ENCODE measurements at places on chromosomes 2 and 18. TPM values are rescaled to one million over a fixed set of nuclear protein-coding genes. Genes with fewer than 3 reads are reported as not detected.

GRCh38 chr18:55300936-55301531, 287.0 kb downstream of the TCF4 start:
- no peak for DNase-seq

DNA sequence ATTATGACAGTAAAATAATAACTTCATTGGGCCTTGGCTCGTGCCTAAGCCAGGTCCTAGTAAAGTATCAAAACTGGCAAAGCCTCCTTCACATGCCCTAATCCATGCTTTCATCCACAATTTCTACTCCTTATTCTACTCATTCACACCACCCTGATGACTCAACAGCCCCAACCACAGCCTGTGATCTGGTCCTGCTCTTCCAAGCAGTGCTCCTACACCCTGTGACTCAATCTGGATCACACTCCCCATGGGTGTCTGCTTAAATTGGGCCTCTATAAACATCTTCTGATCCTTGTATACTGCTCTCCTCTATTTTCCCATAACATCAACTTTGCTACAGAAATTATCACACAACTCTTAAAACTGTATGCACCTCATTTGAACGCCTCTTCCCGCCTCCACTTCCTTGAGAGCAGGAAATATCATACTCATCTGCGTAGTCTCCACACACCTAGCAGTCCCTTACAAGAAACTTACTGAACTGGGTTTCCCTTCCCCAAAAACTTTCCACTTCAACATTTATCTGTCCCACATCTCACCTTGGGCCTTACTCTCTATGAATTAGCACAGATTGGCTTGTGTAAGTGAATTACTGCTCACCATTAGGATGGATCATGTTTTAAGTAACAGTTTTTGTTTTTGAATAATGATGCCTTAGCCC, 15.9 kb downstream of the GTF3C3 start:
- no peak for DNase-seq

SESTD1 gene
- polyA plus RNA-seq = 29.8 TPM

DNA sequence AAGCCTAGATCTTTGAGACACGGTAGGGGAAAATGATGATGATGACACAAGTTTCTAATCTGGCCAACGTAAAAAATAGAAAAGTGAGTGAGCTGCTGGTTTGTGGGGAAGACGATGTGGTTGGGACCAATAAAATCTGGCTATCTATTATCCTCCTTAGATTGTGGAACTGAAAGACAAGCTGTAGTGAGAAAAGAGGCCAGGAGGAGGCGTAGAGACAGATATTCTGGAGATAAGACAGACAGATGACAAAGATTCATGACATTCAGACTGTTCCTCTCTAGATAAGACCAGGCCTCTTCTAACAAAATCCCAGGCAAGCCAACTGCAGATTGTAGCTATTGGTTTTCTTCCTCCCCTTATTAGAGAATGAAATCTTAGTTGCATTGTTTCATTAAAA, 376.3 kb upstream of the UBE2E3 start:
- no peak for DNase-seq

GRCh38 chr2:203949228-203949627, 12.7 kb downstream of the ICOS start:
- DNase-seq = no peak

- DNase-seq = no peak
These were observed 31.3 kb downstream of the PSTPIP2 start for GRCh38 chr18:46040747-46041104.

PIEZO2 gene
- 31.0 TPM for polyA plus RNA-seq

GRCh38 chr2:11564816-11565567, 31.1 kb downstream of the GREB1 start:
- no peak for DNase-seq

DNA sequence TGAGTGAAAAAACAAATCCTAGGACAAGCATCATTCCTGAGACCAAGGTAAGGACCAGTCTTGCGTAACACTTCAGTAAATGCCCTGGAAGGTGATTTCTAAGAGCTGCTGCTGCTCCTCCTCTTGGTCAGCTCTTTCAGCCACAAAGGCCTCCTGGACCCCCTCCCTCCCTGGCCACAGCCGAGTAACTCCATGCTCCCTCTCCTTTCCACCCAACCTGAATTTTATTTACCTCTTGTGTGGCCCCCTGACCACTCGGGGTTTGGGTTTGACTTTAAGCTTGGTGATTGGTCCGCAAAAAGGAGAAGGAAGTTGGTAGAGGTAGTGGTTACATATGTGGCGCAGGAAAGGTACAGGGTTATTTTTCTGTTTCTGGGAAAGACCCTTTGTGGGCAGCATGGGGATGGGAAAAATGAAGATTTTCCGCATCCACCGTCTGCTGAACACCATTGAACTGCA, 9.2 kb downstream of the HTRA2 start:
- no peak for DNase-seq

GRCh38 chr2:195535911-195536522, 121.0 kb upstream of the SLC39A10 start:
- no peak for DNase-seq

GRCh38 chr2:234827096-234827860, 124.5 kb upstream of the SH3BP4 start:
- no peak for DNase-seq

DNA sequence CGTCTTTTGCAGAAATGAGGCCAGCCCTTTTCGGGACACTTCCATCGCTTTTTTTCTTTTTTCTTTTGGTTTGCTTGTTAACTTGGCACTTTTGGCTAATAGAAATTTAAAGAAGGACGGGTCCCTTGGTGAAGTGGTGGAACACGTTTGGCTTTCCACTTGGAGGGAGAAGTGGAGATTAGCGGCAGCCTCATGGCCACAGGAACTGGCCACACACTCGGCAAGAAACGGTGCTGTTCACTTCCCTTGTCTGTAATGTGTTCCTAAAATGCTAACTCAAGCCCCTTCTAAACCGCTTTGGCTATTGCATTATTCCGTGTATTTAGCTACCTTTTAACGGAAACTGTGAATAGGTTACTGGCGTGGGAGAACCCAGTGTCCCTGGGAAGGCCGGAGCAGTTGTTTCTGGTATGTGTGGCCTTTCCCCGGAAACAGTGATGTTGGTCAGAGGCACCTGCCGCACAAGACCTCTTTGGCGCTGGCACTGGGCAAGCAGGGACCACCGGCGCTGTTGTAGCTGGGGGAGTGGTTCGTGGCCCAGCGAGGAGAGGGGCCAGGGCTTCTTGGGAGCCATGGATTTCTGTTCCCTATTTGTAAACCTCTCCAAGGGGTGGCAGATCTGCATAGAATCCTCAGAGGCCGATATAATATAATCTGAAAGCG, 981 bp downstream of the RAMP1 start:
- DNase-seq = no peak

GRCh38 chr18:76323891-76324290, 171.2 kb downstream of the ZNF516 start:
- no peak for DNase-seq

CCDC121 gene
- polyA plus RNA-seq = 5.4 TPM

- peak; percentile 24 for DNase-seq
These were observed 86.2 kb downstream of the METTL8 start for GRCh38 chr2:171347591-171348032.

GRCh38 chr18:7254163-7254562, 23.3 kb downstream of the LRRC30 start:
- no peak for DNase-seq

DNA sequence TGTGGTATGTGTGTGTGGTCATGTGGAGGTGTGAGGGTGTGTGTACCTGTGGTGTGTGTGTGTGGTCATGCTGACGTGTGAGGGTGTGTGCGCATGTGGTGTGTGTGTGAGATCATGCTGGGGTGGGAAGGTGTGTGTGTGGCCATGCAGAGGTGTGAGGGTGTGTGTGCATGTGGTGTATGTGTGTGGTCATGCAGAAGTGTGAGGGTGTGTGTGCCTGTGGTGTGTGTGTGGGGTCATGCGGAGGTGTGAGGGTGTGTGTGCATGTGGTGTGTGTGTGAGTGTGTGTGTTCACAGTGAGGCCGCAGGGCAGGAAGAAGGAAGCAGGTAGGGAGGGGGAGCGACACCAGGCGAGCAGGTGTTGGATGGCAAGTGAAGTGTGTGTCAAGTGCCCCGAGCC, 259.0 kb downstream of the LOXHD1 start:
- DNase-seq = no peak

- DNase-seq = no peak
These were observed 14.5 kb downstream of the CLIP4 start for GRCh38 chr2:29129586-29130281.

SCN2A gene
- 0.05 TPM for polyA plus RNA-seq

GRCh38 chr2:137937246-137937645, 27.0 kb upstream of the HNMT start:
- DNase-seq = no peak

GALNT5 gene
- 1.9 TPM for polyA plus RNA-seq

CCNYL1 gene
- polyA plus RNA-seq = 8.7 TPM

DNA sequence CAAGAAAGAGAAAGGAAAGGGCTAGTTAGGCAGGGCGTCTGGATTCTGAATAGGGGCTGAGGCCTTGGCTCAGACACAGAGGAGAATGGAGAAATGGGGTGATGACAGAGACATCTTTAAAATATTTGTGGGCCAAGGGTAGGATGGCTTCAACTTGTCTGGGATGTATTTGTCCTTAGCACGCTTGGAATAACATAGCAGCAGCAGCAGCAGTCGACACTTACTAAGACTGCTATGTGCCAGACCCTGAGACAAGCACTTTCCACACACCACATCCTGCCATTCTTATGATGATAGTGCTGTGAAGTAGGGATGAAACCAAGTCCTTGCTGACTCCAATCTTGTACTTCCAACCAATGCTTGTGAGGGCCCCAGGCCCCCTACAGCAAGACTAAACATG, 2.6 kb downstream of the IL1RL1 start:
- DNase-seq = no peak

GRCh38 chr18:78683191-78684010, 296.2 kb upstream of the SALL3 start:
- no peak for DNase-seq

GRCh38 chr2:88696611-88697010, 5.1 kb downstream of the RPIA start:
- DNase-seq = no peak

DNA sequence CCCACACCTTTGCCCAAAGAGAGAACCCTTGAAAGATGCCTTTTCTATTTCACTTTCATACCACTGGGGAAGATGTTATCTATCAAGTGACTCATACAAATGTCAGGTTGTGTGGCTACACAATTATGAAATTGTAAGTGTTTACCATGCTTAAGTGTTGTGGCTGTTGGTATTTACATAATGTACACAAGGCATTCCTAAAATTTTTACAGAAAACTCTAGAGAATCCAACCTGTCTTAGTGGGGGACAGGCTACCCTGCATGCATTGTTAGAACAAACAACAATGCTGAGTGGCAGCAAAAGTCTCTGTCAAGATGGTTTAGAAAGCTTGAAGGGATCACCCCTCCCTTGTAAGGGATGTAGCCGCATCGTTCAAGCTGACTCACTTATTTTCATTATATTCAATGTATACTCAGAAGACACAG, 5.5 kb upstream of the MGAT4A start:
- DNase-seq = no peak

DNA sequence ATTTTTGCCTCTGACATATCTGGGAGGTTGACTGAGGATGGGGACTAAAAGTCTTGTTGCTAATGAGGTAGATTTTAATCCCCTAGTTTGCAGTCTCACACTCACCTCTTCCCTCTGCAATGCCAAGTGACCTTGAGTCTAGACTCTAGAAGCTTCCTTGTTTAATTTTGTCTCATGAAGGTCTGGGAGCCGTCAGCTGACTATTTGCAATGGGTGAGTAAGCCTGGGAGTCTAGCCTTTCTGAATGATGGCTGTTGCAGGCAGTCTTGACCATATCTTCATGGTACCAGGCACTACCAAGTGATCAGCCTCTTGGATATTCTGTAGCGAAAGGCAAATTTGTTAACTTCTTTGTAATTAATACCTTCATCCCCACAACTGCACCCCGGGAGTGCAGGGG, 61.2 kb downstream of the ARHGAP15 start:
- DNase-seq = no peak

MDH1 gene
- 342 TPM for polyA plus RNA-seq

GRCh38 chr2:69483024-69483423, 45.8 kb upstream of the NFU1 start:
- DNase-seq = no peak

GRCh38 chr18:7908681-7909299, 341.7 kb downstream of the PTPRM start:
- no peak for DNase-seq

DNA sequence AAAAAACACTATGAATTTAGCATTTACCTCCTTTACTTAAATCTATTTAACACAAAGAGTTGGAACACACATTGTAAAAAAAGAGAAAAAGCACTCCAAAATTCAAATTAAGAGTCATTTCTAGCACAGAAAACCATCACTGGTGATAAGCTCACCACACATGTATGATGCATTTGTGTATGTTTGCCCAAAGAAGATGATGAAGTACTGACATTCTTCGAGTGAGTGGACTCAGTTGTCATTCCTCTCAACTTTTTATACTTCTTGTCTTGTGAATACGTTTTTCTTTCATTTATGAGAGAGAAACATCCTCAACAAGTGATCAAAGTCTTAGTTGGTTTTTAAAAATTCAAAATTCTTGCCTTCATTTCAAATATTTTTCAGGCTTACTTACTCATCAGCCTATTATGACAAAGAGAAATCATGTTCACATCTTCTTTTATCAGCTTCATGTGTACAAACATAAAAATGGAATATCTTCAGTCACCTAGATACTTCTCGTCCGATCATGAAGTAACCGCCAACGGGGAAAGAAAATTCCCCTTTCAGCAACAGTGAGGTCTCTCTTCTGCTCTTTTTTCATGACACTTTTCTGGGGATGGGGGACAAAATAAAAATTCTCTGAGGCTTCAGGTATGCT, 1.5 kb downstream of the DSEL start:
- no peak for DNase-seq

CPO gene
- polyA plus RNA-seq = 0.38 TPM

DNA sequence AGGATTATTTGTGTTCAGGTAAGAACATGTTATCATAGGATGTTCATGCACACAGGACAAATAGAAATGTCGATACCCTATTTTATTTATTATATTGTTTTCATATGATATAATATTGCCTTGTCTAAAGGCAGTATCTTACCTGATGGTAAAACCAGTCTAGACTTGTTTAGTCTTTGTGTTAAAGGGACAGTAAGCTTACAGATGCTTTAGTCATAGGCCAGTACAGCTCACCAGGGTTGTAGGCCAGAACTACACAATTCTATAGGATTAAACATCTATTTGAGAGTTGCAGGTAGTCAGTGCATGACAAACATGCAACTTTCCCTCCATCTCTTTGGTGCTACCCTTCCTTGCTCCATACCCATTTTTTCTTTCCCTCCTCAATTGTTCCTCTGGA, 158.5 kb downstream of the GALNT3 start:
- no peak for DNase-seq

GRCh38 chr2:151071382-151071781, 190.3 kb downstream of the RBM43 start:
- no peak for DNase-seq

ARHGAP28 gene
- polyA plus RNA-seq = 22.5 TPM

SRSF7 gene
- polyA plus RNA-seq = 101 TPM
